ENCODE measurements at places on chromosomes 3 and 15.

DNA sequence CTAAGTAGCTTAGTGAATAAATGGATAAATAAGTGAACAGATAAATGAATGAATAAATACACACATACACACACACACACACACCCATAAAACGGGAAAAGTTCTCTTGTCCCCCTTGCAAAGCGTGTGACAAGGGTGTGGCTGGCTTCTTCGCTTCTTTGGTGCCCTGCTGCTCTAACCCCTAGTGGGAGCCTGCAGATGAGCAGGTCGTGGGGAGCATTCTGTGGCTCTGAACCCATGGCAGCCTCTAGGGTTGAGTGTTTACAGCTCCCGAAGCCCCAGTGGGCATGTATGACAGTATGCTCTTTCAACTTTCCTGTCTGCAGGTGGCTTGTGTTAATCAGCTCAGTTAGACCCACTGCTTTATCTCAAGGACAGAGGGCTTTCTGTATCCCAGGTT lies 582.3 kb downstream of the EDEM1 start:
- DNase-seq = no peak

GRCh38 chr3:171240504-171240835 lies 213.9 kb upstream of the SLC2A2 start:
- no peak for DNase-seq

GRCh38 chr3:133040696-133041523 lies 2.7 kb downstream of the TMEM108 start:
- peak; percentile 33 for DNase-seq

- DNase-seq = no peak
These were observed 835 bp upstream of the TTLL3 start for GRCh38 chr3:9809239-9809614.

DNA sequence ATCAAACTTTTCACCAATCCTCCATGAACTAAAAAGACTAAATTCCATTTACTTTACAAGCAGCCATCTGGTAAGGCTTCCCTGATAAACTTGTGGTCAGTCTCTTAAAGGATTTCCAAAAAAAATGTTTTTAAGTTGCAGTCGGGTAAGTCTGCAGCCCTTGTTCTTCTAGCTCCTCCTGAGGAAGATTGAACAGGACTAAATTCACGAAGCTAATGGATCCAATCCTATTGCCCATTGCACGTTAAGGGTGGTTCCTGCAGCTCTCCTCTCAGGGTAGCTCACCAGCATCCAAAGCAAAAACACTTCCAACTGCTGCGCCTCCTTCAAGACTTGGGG lies 2.8 kb downstream of the HES1 start:
- no peak for DNase-seq

DNA sequence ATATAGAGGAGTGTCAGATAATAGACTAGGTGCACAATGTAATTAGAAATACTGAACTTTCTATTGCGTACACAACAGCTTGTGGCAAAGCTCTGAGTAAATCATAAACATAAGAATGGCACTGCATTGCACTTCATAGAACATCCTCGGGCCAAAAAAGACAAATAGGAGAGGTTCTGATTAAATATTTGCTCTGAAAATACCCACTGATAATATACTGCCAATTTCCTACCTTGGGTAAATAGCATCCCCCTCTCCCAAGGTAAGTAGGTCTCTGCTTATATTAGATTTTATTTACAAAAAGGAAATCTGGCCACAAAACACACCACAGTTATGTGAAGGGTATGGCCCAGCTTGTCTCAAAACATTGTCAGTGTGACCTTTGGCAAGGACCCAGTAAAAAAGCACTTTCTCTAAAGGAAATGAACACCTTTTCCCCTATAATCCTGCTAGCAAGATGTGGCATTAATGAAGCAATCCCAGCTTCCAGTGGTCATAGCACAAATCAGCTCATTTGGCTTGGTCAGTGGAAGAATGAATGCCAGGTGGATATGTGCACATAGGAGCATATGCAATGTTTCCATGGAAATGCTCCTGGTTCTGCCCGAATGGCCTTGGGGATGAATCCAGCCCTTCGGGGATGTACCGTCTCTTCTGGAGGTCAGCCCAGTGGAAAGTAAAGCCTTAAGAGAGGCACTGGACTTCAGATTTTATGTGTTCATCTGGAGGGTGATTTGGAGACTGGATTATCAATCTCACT lies 315.9 kb downstream of the LSAMP start:
- DNase-seq = no peak

DNA sequence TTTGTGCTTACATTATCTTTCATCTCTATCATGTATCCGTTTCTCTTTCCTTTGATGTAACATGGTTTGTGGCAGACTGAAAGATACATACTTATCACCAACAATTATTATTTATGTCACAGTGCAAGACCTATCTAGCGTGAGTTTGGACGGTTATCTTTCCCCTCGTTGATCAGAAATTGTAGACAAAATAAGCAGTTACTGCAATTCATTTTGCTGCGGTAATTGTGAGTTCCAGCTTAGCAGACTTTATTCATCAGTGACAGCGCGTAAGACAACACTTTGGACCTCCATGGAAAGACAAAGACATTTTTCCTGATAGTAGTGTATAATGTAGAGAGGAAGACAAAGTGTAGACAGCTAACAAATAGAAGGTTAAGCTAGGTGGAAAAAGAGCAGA lies 51.0 kb upstream of the UTS2B start:
- no peak for DNase-seq

GRCh38 chr3:13480340-13481318 lies 523 bp downstream of the HDAC11 start:
- DNase-seq = no peak

DNA sequence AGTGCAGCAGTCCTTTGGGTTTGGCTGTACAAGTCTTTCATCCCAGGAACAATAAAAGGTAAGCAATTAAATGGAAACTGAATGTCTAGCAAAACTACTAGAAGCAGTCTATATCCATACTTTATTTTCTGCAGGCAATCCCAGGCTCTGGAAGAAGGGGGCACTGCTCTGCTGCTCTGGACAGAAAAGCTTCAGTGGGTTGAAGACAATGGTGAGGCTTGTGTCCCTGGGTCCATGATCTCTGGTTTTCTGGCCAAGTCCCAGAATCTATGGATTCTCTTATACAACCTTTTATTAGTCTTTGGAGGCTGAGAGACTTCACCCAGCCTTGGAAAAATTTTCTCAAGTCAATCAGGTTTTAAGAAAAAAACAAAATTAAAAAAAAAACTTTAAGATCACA lies 35.6 kb downstream of the SCAP start:
- no peak for DNase-seq

- no peak for DNase-seq
These were observed 272.4 kb downstream of the TIGIT start for GRCh38 chr3:114566162-114566755.

Data from RCC 7860 (cell line).